CD8-positive, alpha-beta T cell (primary cell): ENCODE measurements at places on chromosomes 6 and 20. TPM values are rescaled to one million over a fixed set of nuclear protein-coding genes. Genes with fewer than 3 reads are reported as not detected.

The NRN1 gene
- total RNA-seq, result not detected

The MYLIP gene
- total RNA-seq, result 231 TPM

The TOX2 gene
- total RNA-seq, result 1.7 TPM

The C6orf141 gene
- total RNA-seq, result not detected

The CUL7 gene
- 5.4 TPM for total RNA-seq

- DNase-seq, result no peak
These were observed 645.8 kb upstream of the ARID1B start for GRCh38 chr6:156131221-156131903.

- DNase-seq, result no peak
These were observed 39.5 kb downstream of the FBXO5 start for GRCh38 chr6:152943260-152943897.

DNA sequence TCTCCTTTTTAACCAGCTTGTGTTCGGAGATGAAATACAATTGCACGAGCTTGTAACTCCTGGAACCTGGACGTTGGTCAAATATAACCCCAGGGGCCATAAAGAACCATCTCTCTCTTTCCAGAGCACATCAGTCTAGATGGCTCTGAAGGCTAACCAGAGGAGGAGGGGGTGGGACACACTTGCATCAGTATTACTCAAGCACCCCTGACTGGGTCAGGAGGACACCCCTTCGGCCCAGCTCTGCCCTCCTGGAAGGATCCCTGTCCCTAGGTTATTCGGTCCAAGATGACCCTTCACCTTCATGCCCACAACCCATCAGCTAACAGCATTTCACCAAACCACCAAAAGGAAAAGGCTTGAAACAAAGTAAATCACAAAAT is 67.1 kb downstream of the FYN start:
- DNase-seq, result no peak

DNA sequence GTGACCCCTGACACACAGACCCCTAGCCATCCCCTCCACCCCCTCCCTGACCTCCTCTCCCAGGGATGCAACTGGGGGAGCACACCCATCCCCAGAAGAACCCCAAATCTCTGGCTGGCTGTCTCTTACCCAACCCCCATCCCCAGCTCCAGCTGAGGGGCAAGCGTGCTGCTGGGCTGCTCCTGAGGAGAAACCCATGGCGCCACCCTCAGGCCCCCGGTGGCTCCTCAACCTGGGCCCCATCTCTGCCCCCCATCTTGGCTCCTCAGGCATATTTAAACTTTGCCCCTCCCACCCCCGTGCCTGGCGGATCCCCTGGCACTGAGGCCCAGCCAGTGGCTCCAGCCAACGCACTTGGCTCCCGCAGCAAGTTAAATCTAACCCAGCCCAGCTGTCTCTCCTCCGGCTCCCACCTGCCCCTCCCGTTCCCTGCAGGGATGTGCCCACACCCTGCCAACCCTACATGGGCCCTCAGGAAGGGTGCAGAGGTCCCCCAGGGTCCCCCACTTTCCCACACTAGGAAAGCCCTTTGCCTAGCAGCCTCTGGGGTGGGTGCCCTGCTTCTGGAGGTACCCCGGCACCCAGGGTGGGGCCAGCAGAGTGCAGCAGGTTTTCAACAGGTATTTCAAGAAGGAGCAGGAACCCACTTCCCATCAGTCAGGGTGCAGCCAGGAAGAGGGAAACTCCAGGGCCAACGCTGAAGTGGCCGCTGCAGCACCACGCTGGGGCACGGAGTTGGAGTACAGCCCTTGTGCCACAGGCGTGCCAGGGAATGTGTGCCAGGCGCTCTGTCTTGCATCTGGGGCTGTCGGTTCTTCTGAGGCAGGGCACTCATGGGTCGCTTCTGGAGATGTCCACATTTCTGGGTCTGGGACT is 5.3 kb upstream of the OSBPL2 start:
- DNase-seq, result no peak

DNA sequence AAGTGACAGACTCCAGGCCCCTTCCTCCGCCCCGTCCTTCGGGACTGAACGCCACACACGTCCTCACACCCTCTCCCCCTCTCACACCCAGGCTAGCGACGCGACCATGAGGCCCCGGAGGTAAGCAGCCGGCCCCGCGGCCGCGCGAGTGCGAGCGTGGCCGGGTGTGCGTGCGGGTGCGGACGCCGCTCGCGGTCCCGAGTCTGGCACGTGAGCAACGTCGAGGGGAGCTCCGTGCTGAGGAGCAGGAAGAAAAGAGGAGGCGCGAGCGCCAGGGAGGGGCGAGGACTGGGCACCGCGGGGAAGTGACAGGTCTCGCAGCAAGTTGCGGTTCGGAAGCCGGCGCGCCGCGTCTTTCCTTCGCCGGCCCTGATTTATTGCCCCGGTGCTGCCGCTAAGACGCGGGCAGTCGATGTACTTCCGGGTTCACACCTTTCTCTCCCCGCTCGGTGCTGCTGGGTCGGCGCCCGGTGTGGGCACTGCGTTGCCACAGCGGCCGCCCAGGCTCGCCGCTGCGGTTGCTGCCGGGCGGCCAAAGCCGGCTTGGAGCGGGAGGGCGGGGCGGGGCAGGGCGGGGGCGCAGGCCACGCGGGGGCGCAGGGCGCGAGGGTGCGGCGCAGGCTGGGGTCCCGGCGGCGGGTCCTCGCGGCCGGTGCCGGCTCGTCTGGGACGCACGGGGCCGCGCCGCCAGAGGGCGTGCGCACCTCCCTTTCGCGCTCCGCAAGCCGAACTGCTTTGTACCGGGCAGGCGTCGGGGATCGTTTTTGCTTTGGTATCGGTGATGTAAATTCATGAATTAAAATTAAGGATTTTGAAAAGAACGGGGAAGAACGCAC is 15.8 kb upstream of the LIN28B start:
- DNase-seq, result no peak

DNA sequence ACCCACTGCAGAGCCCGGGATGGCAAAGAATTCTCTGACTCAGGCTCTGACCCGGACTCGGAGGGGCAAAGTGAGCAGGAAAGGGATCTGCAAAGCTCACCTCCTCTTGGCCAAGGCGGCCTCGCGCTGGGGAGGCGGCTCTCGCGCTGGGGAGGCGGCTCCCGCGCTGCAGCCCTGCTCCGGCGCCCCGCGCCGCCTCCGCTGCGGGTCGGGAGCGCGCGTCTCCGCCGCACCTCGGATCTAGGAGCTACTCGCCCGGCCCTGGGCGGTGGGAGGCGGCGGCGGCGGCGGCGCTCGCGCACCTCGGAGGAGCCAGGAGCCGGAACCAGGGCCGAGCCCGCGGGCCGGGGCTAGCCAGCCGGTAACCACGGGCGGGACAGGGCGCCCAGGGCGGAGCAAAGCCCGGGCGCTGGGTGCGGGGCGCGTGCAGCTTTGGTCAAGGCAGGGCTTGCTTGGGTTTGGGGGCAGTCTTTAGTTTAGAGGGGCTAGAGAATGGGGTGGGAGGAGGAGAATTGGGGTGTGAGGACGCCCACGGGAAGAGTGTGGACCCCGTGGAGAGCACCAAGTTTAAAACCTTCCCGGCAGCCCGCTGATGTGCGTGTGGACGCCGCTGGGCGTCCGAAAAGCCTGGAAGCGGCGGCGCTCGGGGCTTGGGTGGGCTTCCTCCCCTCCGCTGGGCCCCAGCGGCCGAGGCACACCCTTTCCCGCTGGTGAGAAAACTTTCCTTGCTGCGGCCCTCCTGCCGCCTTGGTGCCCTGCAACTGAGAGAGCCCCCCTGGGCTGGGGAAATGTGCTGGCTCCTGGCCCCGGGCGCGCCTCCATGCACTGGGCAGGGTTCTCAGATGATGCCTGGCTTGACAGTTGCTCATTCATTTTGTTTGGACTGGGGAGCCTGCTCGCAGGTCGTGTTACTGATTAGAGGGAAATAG is at the start of gene MRAP2:
MRAP2 (plus strand) TSS at position 250 of the 929 bp plus-strand sequence. CDS start 21,547 bp downstream, outside the sequence.
- no peak for DNase-seq

- DNase-seq, result no peak
These were observed at the start of gene AIF1 for GRCh38 chr6:31614684-31615578. Gene AIF1, plus strand, starts transcription at chr6:31615234. Its CDS starts 96 bp downstream, at chr6:31615330.

- no peak for DNase-seq
These were observed 25.8 kb downstream of the MKKS start for GRCh38 chr20:10408108-10408813.

DNA sequence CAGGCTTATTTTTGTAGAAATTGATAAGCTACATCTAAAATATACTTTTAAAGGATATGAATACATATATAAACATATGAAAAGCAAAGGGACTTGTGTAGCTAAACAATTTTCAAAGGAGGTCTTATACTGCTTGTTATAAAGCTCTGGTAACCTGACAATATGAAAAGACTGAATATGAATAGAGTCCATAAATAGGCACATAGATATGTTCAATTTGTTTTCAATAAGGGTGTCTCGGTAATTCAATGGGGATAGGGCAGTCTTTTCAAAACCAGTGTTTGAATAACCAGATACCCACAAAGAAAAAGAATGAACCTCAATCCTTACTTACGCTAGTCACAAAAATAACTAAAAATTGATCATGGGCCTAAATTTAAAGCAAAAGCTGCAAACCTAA is 9.3 kb upstream of the MAP3K5 start:
- DNase-seq, result no peak

- DNase-seq, result no peak
These were observed 27.0 kb upstream of the TBC1D7 start for GRCh38 chr6:13355043-13355945.

GRCh38 chr6:100470422-100471120 is 5.8 kb upstream of the SIM1 start:
- no peak for DNase-seq

DNA sequence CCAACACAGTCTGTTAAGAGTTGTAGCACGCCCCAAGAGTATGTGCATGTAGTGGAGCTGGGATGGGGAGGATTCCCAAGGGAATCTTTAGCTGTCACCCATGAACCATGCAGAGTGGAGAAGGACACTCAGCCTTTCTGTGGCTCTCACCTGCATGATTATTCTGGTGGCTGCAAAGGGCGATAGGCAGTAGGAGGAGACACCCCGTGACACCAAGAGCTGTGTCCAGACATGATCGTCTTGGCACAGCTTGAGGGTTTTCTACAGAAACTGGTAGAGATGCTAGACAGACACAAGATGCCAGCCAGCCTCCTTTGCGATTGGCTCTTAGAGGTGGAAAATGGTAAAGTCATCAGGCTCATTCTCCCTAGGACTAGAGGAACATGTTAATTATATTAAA is 3.1 kb upstream of the CSE1L start:
- no peak for DNase-seq

DNA sequence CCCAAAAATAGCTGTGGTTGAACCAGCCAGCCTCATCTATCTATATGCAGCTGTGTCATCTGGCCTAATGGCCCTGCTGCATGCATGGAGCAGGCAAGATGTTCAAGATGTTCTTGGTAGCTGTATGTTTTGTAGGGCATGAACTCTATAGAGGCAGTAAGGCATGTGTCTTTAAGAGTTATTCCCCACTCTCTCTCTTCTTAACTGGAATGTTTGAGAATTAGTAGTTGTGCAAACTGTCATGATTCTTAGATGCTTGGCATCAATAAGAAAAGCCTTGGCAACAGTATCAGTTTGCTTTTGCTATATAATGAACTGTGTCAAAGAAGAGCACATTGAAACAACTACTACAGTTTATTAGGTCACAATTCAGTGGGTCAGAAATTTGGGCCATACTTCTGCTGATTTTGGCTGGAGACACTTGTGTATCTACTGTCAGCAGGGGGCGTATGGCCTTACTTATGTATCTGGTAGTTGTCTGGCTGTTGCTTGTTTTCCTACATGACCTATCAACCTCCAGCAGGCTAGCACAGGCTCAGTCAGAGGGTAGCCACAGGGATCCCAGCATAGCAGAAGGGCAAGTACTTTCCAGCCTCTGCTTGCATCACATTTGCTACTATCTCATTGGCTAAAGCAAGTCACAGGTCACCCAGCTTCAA is 56.1 kb upstream of the LAMP5 start:
- DNase-seq, result no peak

DNA sequence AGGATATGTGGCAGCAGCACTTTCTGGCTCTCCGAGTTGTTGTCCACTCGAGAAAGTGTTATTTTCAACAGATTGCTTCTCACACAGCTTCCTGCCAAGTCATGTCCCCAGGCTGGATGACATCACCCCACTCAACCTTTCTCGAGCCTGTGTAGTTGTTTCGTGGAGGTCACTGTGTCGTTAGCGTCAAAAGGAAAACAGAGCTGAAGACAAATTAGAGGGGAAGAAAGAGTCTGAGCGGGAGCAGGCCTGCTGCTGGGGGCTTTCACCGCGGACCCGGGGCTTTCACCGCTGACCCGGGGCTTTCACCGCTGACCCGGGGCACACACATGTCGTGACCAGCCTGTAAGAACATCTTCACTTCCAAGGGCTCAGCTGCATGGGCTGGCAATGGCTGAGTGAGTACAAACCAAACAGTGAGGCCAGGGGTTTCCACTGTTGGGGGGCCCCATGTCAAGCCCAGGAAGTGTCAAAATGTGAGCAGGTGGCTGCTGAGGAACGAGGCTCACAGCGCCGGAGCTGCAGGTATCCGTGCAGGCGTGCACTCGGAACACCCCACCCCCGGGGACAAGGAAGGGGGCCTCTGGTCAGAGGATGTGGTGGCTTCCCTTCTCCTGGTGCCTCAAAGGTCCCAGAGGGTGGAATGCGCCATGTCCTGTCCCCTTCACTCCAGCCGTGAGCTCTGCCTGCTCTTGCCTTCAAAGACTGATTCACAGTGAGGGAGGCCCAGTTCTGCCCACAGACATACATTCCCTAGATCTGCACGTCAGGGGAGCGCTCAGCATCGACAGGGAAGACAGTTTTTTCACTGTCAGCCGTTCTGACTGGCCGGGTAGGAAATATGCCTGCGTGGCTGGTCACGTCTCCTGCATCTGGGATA is 365.9 kb downstream of the TAF4 start:
- no peak for DNase-seq

DNA sequence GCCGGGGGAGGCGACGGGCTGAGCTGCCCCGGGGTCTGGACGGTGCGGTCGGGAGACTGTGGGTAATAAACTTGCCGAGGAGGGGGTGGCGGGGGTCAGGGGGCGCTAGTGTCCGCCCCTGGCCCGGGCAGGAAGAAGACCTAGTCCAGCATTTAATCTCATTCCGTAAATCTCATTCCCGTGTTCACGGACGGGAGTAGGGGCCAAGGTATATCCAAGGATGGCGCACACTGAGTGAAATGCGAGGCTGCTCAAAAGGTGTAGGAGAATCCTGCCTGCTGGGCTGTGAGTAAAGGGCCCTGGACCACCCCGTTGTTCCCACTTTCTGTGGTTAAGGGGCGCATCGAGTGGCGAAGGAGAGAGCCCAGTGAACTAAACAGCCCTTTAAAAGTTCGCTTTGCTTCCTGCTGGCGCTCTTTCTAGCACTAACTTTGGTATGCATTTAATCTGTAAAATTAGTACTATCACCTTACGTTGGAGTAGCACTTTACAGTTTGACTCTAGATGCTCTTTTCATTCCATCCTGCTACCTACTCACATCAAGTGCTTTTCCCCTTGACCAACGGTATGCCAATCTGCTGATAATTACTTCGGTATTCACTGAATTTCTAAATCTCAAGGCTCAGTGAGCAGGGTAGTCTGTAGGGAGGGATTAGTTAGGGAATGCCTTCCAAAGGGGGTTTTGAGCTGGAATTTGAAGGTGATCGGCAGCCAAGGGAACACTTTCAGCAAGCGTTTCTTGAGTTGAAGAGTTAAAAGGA is 730 bp downstream of the PARD6B start:
- peak; percentile 6 for DNase-seq

GRCh38 chr6:121765060-121765459 is 329.6 kb downstream of the GJA1 start:
- DNase-seq, result no peak

GRCh38 chr20:59871096-59871495 is 62.3 kb downstream of the SYCP2 start:
- no peak for DNase-seq

- no peak for DNase-seq
These were observed 47.2 kb downstream of the KCNS1 start for GRCh38 chr20:45053430-45054351.

GRCh38 chr6:163325390-163325784 is 89.1 kb upstream of the QKI start:
- DNase-seq, result no peak
